ENCODE measurements at places on chromosomes 3 and 15.
A peak's percentile ranks its signal among the peaks of the same experiment; 100 is the strongest.

DNA sequence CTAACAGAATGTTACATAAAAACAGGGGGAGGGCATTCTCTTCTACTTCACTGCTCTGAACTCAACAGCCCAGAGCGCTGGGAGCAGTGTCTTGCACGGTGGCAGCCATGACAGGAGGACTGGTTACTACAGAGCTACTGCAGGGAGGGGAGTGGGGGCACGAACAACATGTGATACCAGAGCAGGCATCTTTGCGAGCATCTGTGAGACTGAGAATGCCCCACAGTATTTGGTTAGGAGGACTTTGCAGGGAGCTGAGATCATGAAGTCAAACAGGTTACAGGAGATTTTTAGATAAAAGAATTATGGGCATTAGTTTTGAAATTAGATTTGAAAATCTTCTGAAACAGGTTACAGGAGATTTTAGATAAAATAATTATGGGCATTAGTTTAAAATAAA, 58.8 kb upstream of the GOLGA8B start:
- DNase-seq, result no peak

DNA sequence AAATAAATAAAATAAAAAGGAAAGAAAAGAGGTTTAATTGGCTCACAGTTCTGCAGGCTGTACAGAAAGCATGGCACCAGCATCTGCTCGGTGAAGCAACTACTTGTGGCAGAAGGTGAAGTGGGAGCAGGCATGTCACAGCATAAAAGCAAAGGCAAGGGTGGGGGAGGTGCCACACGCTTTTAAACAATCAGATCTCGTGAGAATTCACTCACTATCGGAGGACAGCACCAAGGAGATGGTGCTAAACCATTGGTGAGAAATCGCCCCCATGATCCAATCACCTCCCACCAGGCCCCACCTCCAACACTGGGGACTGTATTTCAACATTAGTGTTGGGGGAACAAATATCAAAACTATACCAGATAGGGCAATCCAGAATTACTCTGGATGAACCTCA, 15.3 kb downstream of the SCG3 start:
- DNase-seq, result no peak

GRCh38 chr3:31955581-31955980, 25.5 kb downstream of the OSBPL10 start:
- no peak for DNase-seq

- DNase-seq, result no peak
Observed at GRCh38 chr3:119795849-119796248, 13.9 kb downstream of the NR1I2 start.

GRCh38 chr3:25038922-25039321, 389.1 kb upstream of the RARB start:
- no peak for DNase-seq

GRCh38 chr15:63381301-63382204, at the start of gene CA12:
Gene CA12, minus strand, starts transcription at chr15:63381846. Its CDS starts 126 bp downstream, at chr15:63381720.
- DNase-seq, result peak; percentile 1

Measured in NCI-H1930 (cell line).